ENCODE measurements at places on chromosomes 12 and 14.

- no peak for DNase-seq
Observed at GRCh38 chr14:28758253-28758884, 8.2 kb upstream of the FOXG1 start.

GRCh38 chr12:74896186-74896585 lies 313.5 kb downstream of the KCNC2 start:
- DNase-seq: no peak

DNA sequence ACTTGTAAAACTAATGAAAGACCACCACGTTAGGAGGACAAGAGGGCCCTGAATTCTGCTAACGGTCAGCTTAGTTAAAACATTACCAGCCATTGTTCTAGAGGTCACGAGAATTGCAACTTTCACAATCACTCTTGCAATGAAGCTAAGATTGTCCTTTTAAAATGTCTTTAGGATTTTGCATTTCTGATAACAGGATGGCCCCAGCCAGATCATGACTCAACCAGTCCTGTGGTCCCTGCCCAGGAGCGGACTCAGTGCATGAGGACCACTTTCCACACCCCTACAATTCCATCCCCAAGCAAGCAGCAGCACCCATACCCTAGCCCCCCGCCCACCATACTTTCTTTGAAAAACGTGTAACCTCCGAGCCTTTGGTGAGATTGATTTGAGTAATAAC lies 28.7 kb downstream of the HSP90AA1 start:
- DNase-seq: no peak

- no peak for DNase-seq
Observed at GRCh38 chr12:55982319-55982936, 8.6 kb downstream of the RAB5B start.

- no peak for DNase-seq
Observed at GRCh38 chr12:94621662-94622359, 28.5 kb downstream of the TMCC3 start.

Measured in stimulated activated CD8-positive, alpha-beta memory T cell treated with anti-CD3 and anti-CD28 coated beads, Interleukin-7, amount 100 ng/mL, for 4 hours (primary cell).